ENCODE measurements at places on chromosomes 6 and 20. TPM values are rescaled to one million over a fixed set of nuclear protein-coding genes. Genes with fewer than 3 reads are reported as not detected.

GRCh38 chr6:151374036-151374683 is 17.2 kb downstream of the ZBTB2 start:
- DNase-seq: no peak

Gene BPIFA1
- not detected for total RNA-seq

GRCh38 chr20:58647162-58647795 is 3.8 kb upstream of the STX16 start:
- DNase-seq: no peak

DNA sequence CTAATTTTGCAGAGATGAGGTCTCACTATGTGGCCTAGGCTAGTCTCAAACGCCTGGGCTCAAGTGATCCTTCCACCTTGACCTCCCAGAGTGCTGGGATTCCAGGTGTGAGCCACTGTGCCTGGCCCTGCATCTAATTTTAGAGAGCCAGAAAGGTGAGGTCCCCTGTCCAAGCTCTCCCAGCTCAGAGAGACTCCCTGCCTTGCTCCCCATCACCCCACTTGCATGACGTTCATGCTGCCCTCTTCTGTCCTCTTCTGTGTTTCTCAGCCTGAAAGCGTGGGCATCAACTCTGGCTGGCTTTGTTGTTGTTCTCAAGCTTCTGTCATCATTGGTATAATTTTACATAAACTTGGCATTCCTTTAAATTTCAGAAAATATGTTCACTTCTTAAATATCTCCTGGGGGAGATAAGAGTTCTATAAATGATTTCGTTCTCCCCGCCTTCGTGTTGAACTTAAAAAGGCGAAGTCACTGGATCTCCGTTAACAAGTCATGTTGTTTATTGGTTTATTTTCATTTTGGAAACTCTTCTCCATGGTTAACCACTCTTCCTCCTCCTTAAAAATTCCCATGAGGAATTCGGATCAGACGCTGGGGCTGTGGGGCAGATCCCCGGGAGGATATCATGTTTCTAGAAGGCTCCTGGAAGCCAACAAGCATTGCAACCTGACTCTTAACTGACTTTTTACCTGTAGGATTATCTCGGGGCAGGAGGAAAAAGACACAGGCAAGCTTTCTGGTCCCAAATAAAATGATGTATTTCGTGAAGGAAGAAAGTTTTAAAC is 13.2 kb upstream of the PARD6B start:
- no peak for DNase-seq

DNA sequence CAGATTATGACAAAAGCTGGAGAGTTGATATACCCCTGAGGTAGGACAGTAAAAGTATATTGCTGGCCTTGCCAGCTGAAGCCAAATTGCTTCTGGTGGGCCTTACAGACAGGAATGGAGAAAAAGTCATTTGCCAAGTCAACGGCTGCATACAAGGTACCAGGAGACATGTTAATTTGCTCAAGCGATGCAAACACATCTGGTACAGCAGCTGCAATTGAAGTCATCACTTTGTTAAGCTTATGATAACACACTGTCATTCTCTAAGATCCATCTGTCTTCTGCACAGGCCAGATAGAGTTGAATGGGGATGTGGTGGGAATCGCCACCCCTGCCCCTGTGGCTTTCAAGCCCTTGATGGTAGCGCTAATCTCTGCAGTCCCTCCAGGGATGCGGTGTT is 40.4 kb upstream of the POPDC3 start:
- no peak for DNase-seq

DNA sequence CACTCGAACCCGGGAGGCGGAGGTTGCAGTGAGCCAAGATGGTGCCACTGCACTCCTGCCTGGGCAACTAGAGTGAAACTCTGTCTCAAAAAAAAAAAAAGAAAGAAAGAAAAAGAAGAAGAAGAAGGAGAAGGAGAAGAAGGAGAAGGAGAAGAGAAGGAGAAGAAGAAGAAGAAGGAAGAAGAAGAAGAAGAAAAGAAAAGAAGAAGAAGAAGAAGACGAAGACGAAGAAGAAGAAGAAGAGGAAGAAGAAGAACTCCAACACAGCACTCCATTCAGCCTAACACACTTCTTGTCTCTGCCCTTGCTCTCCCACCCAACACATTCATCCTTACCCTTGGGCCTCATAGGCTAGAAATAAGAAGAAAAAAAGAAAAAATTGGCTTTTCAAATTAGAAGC is 6.9 kb downstream of the ZFP57 start:
- no peak for DNase-seq

DNA sequence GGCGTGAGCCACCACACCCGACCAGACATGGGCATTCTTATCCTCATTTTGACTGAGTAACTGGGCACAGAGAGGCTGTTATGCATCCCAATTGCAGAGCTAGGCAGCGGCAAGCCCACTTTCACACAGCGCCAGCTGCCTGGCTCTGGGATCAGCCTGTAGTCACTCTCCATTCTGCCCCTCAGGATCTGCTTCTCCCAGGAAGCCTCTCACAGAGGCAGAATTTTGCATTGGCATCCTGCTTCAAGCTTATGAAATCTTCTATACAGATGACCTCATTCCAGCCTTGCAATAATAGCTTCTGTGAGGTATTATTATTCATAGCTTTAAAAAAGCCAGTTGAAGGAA is 37.0 kb upstream of the IER3 start:
- DNase-seq: no peak

GRCh38 chr20:5781798-5782750 is 31.9 kb downstream of the SHLD1 start:
- no peak for DNase-seq

GRCh38 chr6:34035704-34036356 is 110.1 kb downstream of the GRM4 start:
- no peak for DNase-seq

GRCh38 chr20:10654630-10655029 is 19.2 kb downstream of the JAG1 start:
- no peak for DNase-seq

Gene GLP1R
- total RNA-seq: not detected

Gene PABPC1L
- 28.8 TPM for total RNA-seq

GRCh38 chr6:24991810-24992467 is 56.2 kb upstream of the RIPOR2 start:
- DNase-seq: no peak

DNA sequence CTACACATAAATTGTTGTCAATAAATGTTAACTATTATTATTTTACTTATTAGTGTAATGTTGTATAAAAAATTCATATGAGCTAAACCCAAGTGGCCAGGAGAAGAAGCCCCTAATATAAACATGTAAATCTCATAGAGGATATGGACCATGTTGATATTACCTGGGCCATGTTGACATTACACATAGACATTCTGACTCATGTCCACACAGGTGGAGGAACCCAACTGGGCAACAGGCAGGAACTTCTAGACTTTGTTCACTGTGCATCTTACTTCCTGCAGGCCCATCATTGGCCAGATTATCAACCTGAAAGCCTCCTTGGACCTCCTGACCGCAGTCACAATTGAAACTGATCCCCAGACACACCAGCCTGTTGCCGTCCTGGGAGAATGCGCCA is 7.2 kb downstream of the BPIFA2 start:
- no peak for DNase-seq

DNA sequence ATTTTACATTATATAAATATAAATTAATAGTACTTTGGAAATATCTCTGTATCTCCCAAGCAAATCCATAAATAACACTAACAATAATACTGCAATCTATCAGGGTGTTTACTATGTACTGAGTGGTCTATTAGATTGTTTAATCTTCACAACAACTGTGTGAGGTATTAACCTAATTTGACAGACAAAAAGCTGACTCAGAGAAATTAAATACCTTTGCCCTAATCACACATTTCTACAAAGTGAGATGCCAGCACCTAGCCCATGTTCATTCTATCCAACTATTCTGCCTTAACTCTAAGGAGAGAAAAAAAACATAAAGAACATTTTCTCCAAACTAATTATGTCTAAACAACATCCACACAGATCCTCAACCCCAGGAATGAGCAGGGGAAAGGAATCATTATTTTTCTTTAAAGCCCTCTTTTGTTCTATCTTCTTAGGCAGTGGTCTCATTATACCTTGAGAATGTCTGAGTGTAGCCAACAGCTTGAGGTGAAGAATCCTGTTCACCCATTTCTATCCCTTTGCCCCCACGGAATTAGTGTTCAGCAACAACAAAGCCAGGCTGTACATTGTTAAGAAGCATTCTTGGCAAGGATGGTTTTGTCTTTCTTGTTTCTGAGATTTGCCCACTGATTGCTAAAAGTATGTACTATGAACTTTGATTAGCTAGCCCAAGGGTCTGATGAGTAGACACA is 42.7 kb downstream of the PRL start:
- no peak for DNase-seq

- DNase-seq: no peak
These were observed 33.7 kb upstream of the GPR6 start for GRCh38 chr6:109944448-109944847.

DNA sequence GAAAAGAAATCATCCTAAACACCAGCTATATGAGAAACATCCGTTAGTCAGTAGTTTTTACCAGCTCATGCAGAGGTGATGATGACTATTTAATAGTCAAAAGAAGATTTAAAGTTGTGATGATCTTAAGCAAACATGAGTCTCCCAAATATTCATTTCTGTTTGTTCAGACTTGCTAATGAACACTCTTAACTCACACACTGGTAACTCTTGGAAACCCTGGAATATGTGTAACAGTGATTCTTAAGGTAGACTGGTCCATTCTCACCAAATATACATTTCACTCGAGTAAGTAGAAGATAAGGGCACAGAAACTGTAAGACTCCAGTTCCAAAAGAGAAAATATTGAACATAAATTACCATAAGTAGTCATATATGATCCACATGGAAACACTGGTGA is 29.1 kb downstream of the RSPO3 start:
- DNase-seq: no peak

DNA sequence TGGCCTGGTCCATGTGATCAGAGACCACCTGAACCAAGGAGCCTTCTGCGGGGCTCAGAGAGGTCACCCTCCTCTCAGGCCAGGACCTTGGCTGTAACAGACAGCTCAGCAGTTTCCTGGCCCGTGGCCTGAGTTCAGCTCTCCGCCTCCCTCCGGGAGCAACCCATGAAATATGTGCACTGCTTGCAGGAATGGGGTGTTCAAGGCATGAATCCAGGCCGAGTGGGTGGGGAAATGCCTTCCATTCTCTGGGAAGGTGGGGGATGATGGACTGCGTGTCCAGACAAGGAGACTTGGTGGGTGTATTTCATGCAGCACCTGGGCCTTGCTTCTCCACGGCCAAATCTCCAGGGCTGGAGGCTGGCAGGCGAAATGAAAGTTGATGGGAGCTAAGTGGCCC is 46.0 kb downstream of the SIRPA start:
- DNase-seq: peak; percentile 91

- no peak for DNase-seq
These were observed 43.6 kb downstream of the FGD2 start for GRCh38 chr6:37048851-37049757.

Gene MTHFD1L
- total RNA-seq: 11.0 TPM

- DNase-seq: no peak
These were observed 81.2 kb downstream of the SPTLC3 start for GRCh38 chr20:13089950-13090469.

GRCh38 chr20:33675136-33675959 is 1.1 kb upstream of the NECAB3 start:
- DNase-seq: no peak

Gene GSTA1
- total RNA-seq: 0.88 TPM

- no peak for DNase-seq
These were observed 13.1 kb downstream of the EPM2A start for GRCh38 chr6:145722190-145722589.

- DNase-seq: no peak
These were observed 51.5 kb downstream of the COL19A1 start for GRCh38 chr6:69917834-69918233.

DNA sequence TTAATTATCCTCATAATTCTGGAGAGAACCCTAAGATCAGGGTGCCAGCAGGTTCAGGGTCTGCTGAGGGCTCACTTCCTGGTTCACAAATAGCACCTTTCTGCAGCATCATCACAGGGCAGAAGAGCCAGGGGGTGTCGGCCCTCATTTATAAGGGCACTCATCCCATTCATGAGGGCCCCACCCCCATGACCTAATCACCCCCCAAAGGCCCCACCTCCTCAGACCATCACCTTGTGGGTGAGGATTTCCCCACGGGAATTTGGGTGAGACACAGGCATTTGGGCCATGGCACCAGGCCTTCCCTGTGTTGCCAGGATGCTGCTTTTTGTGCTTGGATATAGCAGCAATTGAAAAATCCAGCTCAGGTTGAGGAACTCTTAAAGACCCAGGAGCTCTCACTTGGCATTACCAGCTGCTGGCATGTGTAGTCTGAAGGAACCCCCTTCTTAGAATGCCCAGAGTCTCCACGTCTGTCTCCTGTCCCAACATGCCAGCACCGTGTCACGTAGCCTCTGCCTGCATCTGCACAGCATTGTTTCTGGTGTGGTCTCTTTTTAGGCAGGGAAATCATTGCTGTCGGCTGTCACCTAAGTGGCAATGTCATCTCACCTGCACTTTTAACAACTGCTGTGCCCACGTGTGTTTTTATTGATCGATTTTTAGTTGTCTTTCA is 71.5 kb downstream of the RPP40 start:
- DNase-seq: no peak

DNA sequence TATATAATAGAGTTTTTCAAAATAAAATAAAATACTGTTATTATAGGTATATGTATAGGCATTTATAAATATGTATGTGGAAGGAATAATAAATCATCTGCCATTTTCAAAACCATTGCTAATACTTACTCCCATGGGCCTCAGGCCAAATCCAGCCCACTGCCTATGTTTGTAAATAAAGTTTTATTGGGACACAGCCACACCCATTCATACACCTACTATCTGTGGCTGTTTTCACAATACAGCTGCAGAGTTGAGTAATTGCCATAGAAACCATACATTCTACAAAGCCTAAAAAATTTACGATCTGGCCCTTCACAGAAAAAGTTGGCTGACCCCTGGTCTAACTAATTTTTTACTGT is 9.5 kb downstream of the ALDH5A1 start:
- no peak for DNase-seq

GRCh38 chr20:2357114-2357513 is 23.6 kb upstream of the TGM6 start:
- no peak for DNase-seq

GRCh38 chr6:29990931-29991330 is 48.6 kb downstream of the HLA-A start:
- no peak for DNase-seq

GRCh38 chr20:2139250-2139649 is 37.6 kb downstream of the STK35 start:
- no peak for DNase-seq

DNA sequence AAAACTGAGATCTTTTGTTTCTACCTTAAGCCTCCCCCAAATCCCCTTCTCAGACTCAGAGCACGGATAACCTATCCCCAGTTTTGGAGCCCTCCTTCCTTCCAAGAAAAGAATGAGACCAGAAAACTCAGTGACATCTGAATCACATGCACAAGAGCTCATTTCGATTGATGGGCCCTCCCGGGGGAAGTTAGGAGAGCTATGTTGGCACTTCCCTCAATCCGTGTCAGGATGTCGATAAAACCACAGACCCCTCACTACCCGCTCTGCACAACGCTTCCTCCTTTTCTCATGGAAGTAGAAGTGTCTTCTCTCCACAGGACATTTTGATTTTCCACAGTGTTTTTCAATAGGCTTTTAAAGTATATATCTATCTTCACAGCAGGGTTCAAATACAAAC is 332.4 kb downstream of the HACE1 start:
- DNase-seq: no peak
